Stimulated activated memory B cell treated with anti-CD40 and anti-IgM and Interleukin-4, amounts not matched to agents 10 μg/mL and 1 μg/mL and 100 μg/mL, for 72 hours (primary cell): ENCODE measurements at places on chromosomes 5 and 9.

DNA sequence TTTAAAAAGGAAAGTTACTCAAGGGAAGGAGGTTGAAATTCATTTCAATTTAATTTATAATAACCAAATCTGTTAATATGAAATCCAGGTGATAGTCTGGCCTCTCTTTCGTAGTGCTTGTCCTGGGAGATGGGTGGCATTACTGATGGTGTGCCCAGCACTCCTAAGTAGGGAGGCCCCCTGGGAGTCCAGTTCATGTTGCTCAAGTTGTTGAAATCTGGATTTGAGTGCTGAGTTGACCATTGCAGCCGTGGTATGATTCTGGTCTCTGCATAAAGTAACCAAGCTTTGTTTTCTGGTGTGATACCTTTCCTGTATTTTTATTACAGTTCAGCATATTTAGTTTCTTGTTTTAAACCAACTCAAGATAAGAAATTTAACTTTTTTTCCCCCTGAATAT, 287.8 kb downstream of the FANCC start:
- ATAC-seq, result no peak

DNA sequence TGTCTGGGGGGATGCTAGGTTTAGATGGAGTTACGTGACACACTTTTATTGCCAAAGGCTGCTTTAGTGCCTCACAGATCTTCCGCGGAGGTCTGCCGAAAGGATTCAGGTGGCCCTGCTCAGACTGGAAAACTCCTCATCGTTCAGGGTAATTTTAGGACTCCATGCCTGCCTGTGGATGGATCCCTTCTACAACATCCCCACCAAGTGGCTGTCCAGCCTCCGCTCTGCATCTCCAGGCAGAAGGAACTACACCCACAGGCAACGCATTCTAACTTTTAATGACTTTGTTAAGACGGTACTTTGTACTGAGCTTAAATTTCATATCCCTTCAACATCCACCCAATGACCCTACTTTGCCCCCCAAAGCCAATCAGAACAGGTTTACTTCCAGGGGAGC, 29.4 kb downstream of the ATPSCKMT start:
- no peak for ATAC-seq

DNA sequence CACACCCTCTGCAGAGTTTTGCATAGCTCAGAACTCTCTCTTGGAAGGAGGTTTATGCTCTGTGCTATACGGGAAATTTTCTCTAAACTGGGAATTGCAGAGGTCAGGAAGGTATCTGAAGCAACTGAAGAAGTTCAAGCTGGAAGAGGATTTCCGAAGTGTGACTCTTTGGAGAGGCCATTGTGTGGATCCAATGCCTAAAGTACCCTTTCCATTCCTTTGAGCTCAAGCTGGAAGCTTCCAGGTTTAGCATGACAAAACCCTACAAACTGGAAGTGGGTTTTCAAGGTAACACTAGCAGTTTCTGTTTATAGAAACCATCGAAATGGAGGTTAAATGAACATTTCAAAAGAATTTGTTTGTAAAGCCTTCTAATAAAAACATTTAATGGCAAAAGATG, 187.1 kb downstream of the CFAP90 start:
- ATAC-seq, result no peak

DNA sequence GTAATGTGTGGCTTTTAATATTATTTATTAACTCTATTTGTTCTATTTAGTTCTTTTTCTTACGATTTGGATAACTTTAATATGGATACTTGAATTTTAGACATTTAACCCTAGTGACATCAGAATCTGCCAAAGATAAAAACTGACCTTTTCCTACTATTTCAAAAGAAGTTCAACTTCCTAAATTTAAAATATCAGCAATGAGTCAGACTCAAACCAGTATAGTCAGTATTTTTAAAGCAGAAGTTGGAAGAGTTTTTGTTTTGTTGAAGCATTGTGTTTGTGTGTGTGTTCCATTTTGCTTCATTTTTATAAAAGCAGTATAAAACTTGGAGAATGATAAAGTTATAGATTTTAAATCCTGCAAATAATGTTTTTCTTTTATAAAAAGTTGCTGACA, 251.8 kb upstream of the RASA1 start:
- ATAC-seq, result peak; percentile 67

DNA sequence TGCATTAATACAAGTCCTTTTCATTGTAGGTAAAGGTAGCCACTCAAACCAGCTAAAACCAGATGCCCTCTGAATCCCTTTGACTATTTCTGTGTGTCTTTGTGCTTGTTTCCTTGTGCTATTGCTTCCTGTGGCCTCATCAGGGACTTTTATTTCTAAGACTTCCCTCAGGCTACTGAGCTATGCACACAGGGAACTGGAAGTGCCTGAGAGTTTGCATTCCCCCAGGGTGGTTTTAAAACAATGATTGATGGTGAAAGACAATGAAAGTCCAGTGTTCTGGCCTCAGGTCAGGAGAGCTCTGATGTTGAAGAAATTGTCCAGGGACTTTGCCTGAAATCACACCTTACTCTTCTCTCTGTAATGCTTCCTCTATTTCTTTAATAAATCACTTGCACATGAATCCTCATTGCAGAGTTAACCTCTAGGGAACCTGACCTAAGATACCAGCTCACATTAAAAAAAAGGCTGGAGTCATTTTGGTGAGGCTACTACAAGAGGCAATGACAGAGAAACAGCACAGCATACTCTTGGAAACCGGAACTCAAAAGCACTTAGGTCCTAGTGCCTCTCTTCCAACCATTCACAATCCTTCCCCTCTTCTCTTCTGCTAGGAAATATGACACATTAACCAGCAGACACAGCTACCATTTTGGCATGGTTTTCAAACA, 158.1 kb upstream of the NREP start:
- no peak for ATAC-seq

DNA sequence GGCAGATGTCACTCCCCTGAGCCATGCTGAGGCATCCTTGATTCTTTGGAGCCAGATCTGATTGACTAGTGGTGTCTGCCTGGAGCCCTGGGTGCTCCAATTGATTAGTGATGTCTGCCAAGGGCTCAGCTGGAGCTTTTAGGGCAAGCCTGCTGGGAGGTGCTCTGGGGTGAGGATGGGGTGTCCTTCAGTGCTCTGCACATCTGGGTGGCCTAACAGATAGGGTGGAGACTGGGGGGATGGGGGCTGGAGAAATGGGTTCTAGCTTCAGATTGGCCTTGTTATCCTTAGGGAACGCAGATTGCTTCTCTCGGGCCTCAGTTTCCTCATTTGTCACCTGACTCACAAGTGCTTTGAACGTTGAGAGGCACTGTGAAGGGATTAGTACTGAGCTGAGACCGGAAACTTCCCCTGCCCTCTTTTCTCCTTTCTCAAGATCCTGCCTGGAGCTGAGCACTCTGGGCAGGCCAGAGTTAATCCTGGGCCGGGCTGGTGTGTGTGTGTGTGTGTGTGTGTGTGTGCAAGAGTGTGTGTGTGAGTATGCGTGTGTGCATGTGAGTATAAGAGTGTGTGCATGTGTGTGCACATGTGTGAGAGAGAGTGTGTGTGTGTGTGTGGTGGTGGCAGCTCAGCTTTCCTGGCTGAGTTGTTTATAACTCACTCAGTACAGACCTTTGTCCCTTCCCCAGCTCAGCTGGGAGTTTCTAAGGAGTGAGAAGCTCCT, 5.6 kb upstream of the IER5L start:
- peak; percentile 49 for ATAC-seq

DNA sequence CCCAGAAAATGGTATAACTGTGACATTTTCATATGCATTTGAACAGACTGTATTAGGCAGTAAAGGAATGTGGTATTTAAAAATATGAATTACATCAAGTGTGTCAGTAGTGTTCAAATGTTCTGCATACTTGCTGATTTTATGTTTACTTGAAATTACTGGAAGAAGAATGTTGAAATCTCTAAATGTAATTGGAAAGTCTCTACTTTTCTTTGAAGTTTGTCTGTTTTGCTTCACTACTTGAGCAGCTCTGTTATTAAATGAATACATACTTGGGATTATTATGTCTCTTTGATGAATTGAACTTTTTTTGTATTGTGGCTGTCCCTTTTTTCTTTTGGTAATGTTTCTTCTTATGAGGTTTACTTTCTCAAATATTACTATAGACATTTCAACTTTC, 205.6 kb downstream of the TAF11L14 start:
- no peak for ATAC-seq

- ATAC-seq, result no peak
Measured at GRCh38 chr5:149771216-149771980, 41.3 kb downstream of the PPARGC1B start.

DNA sequence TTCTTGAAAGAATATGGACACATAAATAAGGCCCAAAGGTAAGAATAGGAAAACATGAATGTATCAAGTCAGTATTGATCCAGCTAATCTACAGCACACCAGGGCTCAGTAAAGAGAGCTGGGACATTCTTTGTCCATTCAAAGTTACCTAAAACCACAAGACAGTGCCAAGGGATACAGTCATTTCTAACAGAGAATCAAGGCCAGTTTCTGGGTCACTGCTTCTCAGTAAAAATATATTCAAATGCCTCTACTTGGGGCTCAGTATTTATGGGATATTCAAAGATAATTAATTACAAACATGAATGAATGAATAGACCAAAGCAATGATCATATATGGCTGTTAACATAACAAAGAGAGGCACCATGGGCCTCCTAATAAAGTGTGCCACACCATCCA, 34.9 kb downstream of the MTMR12 start:
- ATAC-seq, result peak; percentile 47

DNA sequence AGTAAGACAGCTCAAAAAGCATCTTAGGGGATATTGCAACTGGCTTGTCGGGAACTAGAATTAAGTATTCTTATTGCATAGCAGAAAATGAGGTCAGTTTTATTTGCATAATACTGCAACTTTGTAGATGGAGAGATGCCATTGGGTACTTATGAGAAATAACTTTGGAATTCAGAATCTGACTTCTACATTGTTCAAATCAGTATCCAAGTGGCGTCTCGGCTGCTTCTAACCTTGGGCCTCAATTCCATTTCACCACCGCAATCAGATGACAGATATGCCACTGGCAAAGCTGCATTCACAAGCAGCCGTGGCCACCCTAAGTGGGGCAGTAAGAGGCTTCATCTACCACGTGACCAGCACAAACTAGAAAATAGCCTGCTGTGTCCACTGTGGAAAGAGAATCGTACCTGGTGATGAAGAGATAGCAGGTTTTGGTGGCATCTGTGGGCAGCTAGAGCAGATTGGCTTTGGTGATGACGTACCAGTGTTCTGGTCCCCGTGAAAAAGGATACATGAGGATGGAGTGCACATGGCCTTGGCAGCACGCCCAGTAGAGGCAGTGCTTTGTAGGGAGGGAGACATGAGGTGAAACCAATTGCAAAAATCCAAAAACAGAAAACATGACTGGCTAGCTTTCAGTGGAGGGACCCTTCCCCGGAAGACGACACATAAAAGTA, 116.6 kb downstream of the KLHL3 start:
- no peak for ATAC-seq

GRCh38 chr9:27168951-27169350, 59.9 kb downstream of the TEK start:
- no peak for ATAC-seq

- no peak for ATAC-seq
Measured at GRCh38 chr5:138230981-138231589, 18.0 kb upstream of the CDC23 start.

- ATAC-seq, result peak; percentile 28
Measured at GRCh38 chr9:133845440-133845839, 107.3 kb upstream of the SARDH start.

DNA sequence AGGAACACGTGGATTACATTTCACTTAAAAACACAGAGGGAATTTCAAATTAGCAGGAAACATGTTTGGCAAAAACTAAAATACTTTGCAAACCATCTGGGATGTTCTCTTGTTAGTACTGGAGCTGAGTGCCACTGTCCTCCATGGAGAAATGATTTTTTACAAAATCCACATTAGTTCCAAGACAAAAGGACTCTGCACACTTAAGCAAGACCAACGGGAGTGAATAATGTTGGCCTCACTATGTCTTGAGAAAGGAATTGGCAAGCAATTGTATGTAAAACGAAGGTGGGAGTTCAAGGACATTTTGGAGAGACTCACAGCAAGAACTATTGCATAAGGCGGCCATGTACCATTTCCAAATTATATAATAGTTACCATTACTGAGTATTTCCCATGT, 547.5 kb downstream of the EBF1 start:
- no peak for ATAC-seq

GRCh38 chr9:124880501-124880900, 18.6 kb downstream of the ARPC5L start:
- peak; percentile 34 for ATAC-seq

DNA sequence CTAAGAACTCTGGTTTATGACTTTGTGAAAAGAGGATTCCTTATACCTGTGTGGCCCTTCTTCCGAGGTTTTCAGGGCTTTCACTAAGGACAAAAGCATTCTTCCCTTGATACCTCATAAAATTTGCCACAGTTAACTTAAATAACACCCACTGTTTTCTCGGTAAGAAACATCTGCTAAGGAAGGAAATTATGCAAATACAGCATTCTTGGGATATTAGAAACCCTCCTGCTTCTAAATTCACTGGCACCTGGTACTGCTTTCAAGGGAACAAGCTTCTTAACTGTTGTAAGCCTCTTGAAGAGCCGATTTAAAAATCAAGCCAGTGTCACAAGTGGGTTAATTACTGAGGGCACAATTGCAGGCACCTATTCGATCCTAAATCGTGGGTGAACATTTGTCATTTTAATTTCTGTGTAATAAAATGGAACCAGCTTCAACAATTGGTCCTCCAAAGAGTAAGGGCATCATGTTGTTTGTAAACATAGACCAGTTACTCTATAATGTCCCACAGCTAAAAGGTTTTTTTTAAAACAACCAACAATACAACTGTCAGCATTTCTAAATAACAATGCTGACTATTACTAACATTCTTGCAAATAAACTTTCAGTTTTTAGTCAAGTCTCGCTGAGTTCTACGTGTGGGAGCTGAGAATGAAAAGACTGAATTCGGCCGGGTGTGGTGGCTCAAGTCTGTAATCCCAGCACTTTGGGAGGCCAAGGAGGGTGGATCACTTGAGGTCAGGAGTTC, 26.6 kb downstream of the AK3 start:
- ATAC-seq, result no peak

DNA sequence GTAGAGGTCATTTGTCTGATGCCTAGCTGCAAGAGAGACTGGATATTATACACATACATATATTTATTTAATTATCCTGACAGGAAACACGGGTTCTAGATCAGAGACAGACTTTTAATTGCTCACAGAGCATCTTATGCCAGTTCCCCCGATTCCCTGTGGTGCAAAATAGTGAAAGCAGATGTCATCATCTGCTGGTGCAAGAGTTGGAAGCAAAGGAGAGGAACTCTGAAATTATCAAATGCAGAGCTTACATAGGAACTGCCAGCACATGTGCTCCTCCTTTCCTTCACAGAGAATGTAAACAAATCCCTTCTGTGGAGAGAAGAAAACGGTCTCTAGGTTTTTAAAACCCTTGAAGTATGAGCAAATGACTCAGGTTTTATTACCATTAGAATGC, 69.3 kb downstream of the DTWD2 start:
- ATAC-seq, result no peak
